ENCODE measurements at places on chromosomes 7 and 10.

- peak; percentile 61 for DNase-seq
These were observed 12.6 kb upstream of the CDH23 start for GRCh38 chr10:71383972-71384687.

GRCh38 chr10:69456880-69457693 lies 5.8 kb downstream of the TSPAN15 start:
- DNase-seq = no peak

DNA sequence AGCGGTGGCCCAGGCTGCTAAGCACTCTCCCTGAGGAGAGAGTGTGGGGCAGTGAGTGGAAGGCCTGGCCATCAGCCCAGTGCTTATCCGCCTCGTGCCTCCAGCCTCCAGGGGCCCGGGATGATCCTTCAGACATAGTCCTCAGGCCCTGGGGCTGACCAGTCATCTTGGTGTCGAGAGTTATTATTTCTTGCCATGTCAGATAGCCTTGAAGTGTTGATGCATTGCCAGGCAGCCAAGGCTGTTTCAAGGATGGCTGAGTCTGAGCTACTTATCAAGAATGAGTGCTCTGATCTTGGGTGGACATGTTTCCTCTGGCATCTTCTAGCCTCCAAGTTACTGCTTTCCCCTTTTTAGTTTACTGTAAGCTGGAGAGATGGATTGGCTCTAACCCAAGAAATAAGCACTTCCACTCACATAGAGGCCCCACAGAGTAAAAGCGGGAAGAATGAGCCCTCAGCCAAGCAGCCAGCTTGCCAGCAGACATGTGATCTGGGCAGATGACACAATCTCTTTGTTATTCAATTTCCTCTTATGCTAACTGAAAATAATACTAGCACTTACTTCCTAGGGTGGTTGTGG lies 136.5 kb upstream of the NAMPT start:
- no peak for DNase-seq

DNA sequence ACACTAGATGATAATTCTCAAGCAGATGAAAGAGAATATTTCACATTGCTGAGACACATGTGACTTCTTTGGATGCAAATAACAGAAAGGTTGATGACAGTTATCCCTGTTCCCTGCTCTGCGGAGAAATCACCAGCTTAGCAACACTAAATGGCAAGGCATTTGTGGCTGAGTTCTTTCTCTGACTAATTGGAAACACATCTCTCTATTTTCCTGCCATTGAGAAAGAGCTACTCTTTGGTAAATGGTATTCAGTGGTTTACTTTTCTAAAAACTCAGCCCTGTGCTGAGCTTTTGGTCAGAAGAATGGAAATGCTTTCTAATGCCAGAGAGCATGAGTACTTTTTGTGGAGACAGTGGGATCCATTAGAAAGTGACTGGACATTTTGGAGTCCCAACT lies 771.4 kb downstream of the LRMDA start:
- no peak for DNase-seq

DNA sequence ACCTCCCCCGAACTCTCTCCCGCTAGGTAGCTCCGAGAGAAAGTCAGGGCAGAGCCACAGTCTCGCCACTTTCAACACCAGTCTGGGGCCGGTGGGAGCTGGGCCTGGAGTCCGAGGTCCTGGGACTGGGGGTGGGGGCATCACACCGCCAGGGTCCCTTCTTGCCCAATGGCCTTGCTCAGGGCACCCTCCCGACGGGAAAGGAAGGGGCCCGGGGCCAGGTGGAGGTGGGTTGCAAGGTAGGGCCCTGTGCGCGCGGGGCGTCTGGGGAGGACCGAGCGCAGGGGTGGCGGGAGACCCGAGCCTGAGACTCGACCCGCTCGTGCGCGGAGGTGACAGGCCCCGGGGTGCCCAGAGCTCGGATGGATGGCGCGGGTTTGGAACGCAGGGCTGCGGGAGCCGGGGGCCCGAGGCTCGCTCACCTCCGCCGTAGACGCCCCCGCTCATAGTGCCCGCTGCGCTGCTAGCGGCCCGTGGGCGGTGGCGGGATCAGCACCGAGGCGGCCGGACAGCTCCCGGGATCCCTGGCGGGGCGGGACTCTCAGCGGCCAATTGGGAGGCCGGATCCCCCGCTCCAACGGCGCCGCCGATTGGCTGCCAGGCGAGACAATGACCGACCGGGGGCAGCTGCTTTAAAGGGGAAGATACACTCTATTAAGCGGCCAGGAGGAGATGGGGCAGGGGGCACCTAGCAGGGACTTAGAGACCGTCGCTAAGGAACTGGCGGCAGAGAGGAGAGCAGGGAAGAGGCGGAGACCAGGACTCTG lies at the start of gene ACTL6B:
Gene ACTL6B (minus strand): TSS at position 541 of the 767 bp plus-strand sequence. CDS start 94 bp downstream, at position 447.
- no peak for DNase-seq

GRCh38 chr10:20157314-20157713 lies 341.1 kb downstream of the PLXDC2 start:
- DNase-seq = no peak

DNA sequence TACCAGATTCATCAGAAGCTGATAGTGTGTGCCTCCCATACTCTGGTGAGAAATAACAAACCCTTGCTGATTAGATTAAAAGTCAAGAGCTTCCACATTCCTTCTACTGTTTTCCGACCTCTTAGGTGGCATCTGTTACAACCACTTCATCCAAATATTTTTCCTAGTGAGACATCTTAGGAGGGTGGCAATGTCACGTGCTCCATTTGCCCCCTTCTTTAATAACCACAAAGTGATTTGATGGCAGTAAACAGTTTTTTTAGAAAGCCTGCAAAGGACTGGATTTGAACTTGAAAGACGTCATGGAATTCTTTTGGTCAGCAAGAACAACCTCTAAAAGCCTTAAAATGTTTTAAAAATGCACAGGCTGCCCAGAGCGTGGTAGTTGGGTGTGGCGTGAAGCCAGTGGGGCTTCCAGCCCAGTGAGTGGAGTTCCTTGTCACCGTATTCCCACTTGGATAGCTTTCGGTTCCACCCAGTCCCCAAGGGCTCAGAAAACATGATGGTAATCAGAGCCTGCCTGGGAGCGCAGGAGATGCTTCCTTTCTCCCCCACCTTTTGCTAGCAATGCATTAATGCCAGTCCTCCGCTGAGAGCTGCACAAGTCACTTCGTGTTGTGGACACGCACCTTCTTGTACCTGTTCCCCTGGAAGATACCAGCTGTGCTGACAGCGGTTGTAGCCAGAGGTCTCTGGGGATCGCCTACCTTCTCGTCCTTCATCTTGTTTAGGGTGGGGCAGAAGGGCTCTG lies 256.4 kb downstream of the KIAA1217 start:
- no peak for DNase-seq

GRCh38 chr10:125868372-125868975 lies 12.6 kb downstream of the DHX32 start:
- no peak for DNase-seq

- no peak for DNase-seq
These were observed 10.7 kb downstream of the EBF3 start for GRCh38 chr10:129953119-129954051.

DNA sequence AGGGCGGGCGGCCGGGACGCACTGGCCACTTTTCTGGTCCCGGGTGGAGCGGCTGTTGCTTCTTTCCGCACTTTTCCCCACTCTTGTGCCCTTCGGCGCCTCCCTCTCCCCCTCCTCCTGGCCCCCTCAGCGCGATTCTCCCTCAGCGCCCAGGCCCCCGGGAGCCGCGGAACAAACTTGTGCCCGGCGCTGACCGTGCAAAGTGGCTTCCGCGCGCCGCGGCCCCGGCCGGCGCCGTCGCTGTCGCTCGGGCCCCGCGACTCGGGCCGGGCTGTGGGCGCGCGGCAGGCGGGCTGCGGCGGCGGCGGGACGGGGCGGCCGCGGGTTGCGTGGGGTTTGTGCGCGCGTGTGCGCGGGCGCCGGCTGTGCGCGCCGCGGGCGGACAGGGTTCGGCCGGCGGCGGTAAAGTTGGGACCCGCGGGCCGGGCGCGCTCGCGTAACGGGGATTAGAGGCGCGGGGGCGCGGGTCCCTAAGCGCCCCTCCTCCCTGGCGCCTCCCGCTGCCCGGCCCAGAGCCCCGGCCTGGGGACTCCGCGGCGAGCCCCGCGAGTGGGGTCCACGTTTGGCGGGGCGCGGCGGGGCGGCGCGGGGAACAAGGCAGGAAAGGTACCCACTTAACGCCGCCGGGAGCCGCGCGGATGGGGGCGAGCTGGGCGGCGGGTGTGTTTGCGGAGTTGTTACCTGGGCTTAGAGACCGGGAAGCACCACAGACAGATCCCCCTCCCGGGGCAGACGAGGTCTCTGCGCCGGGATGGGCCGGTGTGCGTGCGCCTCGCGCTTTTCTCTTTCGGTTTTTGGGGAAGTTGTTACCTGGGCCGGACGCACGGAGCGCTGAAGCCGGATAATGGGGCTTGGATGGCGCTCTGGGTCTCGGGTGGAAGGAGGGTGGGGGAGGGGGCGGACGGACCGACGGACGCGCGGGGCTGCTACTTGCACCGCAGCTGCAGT lies 860 bp downstream of the ZEB1 start:
- peak; percentile 31 for DNase-seq

GRCh38 chr10:102347236-102347828 lies 48.2 kb upstream of the NFKB2 start:
- DNase-seq = no peak

- no peak for DNase-seq
These were observed 34.5 kb upstream of the RBM20 start for GRCh38 chr10:110609605-110610004.

DNA sequence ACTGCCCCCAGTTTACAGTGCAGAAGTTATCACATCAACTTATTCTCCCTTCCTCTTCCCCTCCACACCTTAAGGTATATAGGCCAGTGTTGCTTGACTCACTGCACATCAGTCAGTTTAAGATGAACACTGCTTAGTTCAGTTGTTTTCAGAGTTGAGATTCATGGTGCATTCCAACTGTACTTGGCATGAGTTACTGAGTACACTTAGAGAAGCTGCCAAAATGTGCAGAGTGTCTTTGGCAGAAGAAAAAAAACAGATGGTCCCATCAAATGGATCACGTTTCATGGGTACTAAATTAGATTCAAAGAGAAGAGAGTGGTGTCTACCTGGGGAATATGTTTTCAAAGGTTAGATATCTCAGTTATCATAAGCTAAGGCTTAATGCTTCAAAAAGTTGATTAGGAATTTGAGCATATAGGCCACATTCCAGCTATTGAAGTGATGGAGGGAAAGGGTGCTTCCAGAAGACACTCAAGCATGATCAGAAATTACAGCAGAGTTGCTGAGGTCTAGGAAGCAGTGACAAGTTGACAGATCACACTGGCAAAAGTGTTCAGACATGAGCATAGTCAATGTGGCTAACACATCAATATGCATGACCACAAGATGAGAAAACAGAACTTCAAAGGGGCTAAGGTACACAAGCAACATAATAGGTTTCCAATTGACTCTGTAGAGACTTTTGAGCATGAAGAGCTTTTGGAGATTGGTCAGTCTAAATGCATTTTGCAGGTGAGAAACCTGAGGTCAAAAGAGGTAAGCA lies 579.2 kb upstream of the CELF2 start:
- DNase-seq = no peak

GRCh38 chr10:68506411-68506810 lies 20.9 kb downstream of the SLC25A16 start:
- DNase-seq = no peak

Measured in GM12892 (cell line).